Lung (tissue), 17 donors: ENCODE measurements at places on chromosomes 2 and 18.

GRCh38 chr2:237294460-237294859 lies 119.5 kb downstream of the COL6A3 start:
- DNase-seq: no peak

DNA sequence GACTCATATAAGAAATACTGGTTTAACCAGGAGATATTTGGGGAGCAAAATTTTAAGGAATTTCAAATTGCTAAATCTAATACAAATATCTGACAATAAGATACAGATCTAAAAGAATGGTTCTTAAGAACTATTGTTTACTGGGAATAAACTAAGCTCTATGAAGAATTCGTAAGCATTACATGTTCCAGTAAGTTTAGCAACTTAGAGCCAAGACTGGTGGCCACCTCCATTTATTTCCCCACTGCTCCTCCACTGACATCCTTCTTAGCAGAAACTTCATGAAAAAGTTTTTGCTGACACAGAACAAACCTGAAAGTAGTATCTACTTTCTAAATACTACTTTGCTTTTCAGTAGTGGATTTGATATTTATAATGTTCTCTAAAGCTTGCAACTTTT lies 83.0 kb downstream of the ACSL3 start:
- DNase-seq: no peak

DNA sequence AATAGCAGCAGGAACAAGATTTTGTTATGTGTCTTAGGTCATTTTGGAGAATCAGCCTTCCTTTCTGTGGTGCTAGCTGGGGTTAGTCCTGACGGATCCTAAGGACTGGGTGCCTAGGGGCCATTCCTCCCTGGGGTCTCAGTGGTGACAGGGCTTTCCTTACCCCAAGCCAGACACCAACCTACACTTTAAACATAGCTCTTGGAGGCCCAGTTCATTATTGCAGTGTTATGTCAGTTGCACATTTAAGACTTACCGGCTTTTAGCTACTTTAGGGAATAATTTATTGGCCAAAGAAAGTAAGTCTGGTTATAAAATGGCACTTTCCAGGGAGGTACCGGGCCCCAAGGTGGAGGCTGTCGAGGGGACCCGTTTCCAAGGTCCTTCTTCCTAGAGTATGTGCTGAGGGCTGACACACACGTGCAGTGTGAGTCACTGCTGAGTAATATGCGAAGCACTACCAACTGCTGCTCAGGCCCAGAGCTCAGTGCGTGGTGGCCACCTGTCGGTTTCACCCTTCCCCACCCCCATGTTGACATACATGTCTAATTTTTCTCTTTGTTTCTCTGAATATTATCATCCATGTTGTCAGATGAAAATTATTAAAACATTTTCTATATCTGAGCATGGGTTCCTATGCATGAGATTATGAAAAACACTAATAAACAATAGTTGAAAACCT lies 37.0 kb upstream of the GRHL1 start:
- DNase-seq: no peak

DNA sequence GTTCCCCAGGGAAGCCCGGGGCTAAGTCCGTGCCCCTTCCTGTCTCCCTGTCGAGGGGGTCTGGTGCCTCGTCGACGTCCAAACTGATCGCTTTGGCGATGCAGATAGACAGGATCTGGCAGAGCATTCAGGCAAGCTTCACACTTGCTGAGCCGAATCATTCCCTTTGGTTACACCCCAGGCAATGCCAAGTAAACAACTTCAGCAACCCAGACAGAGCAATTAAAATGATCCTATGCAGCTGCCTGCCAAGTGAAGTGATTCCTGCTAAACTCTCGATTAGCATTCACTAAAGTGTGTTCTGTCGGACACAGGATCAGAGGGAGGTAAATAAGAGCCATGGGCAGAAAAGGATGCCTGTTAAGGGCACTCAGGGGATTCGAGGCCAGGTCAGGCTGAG lies 108.2 kb upstream of the RAB12 start:
- peak; percentile 32 for DNase-seq

DNA sequence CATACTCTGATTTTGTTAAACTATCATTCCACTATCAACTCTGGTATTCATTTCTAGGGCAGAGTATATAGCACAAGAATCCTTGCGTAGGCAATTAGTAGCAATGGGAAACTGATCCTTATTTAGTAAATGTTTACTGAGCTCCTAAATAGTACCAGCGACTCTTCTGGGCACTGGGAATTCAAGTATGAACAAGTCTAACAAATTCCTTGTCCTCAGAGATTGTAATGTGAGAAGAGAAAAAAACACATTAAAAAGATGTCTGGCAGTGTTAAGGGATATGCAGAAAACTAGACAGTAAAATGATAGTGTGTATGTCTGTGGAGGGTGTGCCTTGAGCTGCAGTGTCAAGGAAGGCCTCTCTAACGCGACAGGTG lies 721 bp downstream of the METTL5 start:
- no peak for DNase-seq
